ENCODE measurements at places on chromosomes 13 and 19.

GRCh38 chr13:82248762-82249161, 1633.5 kb downstream of the SLITRK1 start:
- no peak for DNase-seq

GRCh38 chr19:7658219-7658686, 10.6 kb upstream of the RETN start:
- DNase-seq: peak; percentile 42

GRCh38 chr19:4084547-4084877, 17.8 kb upstream of the ZBTB7A start:
- no peak for DNase-seq

DNA sequence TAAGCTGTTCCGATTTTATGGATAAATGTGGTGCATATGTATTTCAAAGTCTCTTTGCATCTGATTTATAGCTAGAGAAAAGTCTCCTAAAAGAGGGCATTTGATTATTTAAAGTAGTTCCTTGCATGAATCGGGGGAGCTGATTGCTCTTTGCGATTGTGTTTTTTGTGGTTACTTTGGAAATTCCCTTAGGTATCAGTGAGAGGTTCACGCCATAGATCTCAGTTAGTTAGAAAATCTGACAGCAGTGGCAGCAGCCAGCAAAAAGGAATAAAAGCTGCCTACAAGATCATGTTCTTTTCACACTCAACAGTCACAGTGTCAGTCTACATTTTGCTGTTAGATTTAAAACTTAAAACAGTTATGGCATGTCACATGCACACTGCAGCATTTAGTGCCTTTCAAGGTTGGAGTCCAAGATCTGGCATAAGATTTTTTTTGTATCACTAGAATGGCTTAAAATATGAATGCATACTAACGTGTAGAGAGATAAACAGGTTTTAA, 436.5 kb upstream of the PCDH20 start:
- no peak for DNase-seq

DNA sequence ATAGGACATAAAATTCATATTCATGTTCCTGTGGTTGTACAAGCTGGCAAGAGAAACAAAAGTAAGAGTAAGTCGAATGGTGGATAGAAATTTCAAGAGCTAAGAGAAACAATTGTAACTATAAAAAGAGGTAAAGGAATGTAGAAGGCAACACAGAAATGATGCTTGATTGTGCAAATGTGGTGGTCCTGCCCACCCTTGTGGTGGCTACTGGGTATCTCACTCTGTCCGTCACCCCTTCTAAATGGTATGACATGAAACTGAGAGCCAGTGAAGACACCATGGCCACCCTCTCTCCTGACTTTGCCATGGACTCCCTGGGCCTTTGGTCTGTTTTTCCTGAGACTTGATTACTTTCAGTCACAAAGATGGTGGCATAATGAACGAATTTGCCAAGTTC, 925.9 kb upstream of the SLITRK6 start:
- DNase-seq: no peak

DNA sequence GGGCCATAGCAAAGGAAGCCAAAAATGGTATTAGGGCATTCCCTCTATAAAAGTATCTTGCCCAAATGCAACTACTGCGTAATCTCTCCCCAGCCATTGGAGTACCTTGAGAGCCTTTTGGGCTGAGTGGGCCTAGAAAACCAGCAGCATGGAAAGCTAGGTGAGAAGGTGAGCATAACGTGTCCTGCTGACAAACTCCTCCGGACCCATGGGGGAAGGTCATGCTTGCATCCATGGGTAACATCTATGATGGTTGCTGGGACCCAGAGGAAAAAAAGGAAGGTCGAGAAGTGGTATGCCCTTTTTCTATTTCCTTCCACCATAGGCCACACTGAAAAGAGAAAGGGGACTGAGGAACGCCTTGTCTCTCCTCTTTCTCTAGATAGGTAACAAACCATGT, 57.4 kb downstream of the ZNF728 start:
- DNase-seq: peak; percentile 34

DNA sequence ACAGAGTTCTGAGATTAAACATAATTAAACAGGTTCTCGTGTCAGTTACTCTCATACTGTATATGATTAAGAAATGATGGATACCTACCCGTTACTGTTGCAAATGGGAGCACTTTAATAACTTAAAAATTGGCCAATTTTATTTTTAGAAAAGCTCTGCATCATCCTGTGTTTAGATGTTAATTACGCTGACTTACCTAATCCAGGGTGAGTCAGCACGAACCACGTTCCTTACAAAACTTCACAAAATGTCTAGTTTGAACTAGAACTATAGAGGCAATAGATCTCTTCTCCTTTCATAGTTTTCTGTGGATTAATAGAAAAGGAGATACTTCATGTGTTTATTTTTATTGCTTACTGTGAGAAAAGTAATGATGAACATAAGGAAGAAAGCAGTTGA, 363.9 kb downstream of the MYO16 start:
- DNase-seq: no peak

Data from hematopoietic multipotent progenitor cell treated with erythropoietin and hydrocortisone succinate and interleukin-3 and kit ligand, for 4 days (in vitro differentiated cells).